T-helper 2 cell (primary cell): ENCODE measurements at places on chromosomes 2 and 18.

DNA sequence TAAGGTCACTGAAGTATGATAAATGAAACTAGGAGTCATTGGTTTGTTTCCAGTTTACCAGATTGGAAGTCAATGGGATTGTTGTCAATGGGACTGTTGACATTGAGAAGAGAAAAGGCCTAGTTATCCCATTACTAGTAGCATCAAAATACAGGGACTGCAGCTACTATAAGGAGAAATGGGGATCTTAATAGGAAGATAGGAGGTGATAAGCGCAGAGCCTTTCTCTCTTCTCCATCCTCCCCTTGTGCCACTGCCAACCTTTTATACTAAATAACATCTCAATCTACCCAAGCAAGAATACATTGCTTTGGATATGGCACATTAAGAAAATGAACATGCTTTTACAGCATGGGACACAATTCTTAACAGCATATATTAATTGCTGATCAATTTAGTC lies 10.5 kb upstream of the BBS5 start:
- no peak for DNase-seq

DNA sequence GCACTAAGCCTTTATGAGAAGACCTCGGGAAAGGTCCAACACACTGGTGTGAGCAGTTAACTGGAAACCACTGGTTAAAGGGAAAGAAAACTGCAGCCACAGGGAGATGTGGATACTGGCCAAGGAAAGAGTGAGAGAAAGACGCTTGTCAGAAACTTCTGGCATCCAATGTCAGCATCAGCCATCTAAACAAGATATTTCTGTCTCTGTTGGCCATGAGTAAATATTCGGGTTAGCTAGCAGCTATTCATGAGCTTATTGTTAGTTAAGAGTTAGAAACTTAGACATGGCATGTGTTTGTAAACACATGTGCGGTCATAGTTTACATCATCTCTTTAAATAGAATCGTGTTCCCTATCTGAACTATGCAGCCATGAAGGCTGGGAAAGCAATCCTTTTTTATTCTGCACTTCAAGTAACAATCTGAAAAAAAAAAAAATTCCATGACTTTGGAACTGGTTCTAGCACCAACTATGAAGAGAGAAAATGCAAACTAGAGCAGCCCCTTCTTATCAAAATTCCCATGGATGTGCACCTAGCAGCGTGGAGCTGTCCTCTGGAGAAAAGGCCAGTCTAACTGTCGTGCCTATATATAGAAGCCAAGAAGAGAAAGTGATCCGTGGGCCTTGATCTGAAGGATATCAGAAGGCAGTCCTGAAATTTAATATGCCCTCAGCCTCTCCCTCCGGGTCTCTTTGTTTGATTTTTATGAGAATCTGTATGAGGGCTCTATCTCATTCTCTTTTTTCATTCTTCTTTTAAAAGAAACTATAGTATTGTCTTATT lies 84.0 kb upstream of the RFX8 start:
- DNase-seq = no peak

- no peak for DNase-seq
Measured at GRCh38 chr2:240823449-240824336, 3.7 kb upstream of the KIF1A start.

GRCh38 chr2:111219285-111219684 lies 98.6 kb downstream of the BCL2L11 start:
- no peak for DNase-seq

- DNase-seq = no peak
Measured at GRCh38 chr2:56347881-56348280, 164.1 kb downstream of the CCDC85A start.

- DNase-seq = no peak
Measured at GRCh38 chr2:141496810-141497209, 634.0 kb downstream of the LRP1B start.

GRCh38 chr2:113370478-113371091 lies 66.9 kb upstream of the ZNG1B start:
- DNase-seq = peak; percentile 67

GRCh38 chr2:27583390-27583915 lies 611 bp downstream of the ZNF512 start:
- peak; percentile 31 for DNase-seq

DNA sequence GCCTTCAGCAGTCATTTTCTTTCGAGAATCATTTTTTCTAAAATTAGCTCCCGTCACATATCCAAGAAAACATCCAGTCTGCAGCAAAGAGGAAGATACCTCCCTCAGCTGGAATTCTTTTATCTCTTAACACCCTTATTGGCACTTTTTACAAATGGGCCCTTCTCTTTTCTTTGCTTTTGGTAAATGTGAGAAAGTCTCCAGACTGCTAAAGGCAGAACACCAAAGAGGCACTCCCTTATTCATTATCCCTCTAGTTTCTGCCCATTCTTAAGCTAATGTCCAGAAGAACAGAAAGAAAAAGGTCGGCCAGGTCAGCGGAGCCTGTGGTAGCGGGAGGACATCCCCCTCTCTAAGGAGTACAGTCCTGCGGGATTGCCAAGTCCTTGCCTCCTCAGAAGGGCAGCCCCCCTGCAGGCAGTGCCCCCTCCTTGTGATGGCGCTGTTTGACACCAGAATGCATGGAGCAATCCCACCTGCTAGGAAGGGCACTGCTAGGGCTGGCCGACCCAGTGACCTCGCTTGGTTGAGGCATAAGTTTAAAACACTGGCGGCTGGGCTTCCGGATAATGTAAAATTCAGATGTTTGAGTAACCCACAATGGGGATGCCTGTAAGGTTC lies 34.0 kb downstream of the ST6GAL2 start:
- no peak for DNase-seq

DNA sequence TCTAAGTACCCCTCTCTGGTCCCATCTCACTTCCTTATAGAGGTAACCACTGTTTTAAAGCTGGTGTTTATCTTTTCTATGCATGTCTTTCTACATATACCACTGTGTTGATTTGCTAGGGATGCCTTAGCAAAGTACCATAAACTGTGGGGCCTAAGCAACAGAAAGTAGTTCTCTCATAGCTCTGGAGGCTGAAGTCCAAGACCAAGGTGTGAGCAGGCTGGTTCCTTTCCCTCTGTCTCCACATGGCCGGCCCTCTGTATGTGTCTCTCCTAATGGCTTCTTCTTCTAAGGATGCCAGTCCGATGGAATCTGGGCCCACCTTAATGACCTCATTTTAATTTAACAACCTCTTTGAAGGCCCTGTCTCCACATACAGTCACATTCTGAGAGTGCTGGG lies 40.8 kb upstream of the ROCK2 start:
- no peak for DNase-seq

DNA sequence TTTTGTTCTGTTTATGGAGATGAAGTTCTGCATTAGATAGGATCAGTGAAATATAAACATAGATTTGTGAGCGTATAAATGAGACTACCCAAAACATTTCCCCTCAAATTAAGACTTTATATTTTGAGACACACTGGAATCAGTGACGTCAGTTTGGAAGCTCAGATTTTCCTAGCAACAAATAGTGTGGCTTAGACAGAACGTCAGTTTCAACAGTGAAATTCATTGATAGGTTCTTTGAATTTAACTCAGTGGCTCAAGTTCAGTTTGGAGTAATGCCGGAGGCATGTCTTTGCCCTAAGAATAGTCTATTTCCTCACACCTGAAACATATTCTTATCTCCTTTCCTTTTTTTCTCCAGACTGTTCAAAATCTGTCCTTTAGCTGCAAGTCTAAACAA lies 113.6 kb upstream of the ARHGAP15 start:
- DNase-seq = no peak
